ENCODE measurements at places on chromosomes 1 and 21.

GRCh38 chr1:91334856-91335255 lies 69.8 kb downstream of the HFM1 start:
- DNase-seq: no peak

DNA sequence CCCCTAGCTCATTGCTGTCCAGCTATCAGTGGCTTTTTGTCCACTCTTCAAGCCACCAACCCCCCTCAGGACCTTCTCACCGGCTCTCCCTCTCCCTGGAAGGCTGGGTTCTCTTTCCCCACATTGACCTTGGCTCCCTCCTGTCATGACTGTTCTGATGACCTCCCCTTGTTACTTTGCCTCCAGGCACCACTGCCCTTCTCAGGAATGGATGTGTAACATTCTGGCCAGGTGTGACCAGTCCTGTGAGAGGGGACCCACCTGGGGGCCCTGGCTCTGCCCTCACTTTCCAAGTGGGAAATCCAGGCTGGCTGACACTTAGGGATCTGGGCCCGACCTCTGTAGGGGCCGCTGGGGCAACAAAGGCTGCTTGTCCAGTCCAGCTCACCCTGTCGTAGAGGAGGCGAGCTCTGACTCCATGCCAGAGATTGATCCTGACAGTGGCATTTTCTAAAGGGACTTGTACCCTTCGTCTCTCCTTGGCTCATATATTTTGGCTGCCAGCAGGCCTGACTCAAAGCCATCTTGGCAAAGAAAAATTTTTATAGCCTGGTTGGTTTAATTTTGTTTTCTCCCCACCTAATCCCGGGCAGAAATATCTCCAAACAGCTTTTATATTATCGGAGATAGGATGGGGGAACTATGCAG lies 37.9 kb upstream of the USP24 start:
- DNase-seq: peak; percentile 47

DNA sequence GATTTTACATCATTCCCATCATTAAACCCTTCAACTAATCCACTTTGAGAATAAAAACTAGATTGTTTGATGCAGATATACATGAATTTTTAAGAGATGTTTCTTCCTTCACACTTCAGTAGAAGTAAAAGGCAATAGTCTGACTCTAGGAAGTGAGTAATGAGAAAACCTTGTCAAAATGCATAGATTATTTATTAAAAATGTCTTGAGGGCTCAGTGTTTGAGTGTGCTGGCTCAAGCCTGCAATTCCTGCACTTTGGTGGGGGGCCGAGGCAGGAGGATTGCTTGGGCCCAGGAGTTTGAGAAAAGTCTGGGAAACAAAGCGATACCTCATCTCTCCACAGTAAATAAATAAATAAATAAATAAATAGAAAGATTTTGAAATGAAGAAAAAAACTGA lies 177.1 kb downstream of the NEGR1 start:
- no peak for DNase-seq

DNA sequence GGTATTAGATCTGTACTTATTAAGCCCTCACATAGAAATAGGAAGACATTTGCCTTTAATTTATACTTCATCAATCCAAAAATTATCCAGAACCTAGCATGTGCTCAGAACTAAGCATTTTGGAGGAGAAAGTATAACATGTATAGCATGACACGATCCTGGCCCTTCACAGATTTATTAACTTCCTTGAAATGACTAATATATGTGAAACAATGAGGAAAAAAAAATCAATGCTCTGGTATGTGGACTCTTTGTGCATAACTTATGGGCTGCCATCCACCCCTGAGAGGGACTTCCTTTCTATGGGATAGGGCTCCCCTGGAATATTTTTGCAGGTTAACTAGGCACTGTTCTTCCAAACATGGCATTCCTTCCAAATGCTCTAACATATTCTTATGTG lies 36.6 kb downstream of the CCDC185 start:
- DNase-seq: no peak

- DNase-seq: no peak
Measured at GRCh38 chr21:45202889-45203288, 84.8 kb downstream of the POFUT2 start.

DNA sequence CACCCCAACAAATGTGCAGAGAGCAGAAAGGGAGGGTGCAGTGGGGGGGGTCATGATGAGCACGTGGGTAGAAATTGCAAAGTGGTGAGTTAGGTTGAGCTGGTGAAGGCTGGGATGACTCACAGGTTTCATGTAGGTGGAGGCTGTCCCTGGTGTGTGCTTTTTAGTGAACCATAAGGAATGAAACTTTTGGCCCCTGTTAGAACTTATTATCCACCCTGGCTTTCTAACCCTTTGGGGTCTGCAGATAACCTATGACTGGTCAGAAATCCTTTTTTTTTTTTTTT lies 46.9 kb downstream of the DOP1B start:
- no peak for DNase-seq

DNA sequence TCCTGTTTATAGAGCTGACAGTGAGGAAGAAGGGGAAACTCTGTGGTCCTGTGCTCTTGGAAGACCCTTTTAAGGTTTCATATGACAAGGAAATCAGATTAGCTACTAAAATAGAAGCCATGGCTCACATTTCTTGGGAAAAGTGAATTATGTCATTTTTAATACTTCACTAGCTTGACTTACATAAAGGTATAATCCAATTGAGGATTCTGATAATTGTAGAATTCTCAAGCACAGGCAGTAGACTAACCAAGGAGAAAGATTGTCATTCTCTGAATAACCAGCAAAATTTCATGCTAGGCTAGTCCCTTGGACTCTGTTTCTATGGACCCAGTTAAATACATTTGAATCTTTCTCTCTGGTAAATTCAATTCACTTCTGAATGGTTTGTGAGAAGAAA lies 613.0 kb upstream of the BEND5 start:
- no peak for DNase-seq
